NCI-H1436 (cell line): ENCODE measurements at places on chromosomes 7 and 10.

- DNase-seq: no peak
Observed at GRCh38 chr10:121914661-121915060, 13.2 kb downstream of the ATE1 start.

DNA sequence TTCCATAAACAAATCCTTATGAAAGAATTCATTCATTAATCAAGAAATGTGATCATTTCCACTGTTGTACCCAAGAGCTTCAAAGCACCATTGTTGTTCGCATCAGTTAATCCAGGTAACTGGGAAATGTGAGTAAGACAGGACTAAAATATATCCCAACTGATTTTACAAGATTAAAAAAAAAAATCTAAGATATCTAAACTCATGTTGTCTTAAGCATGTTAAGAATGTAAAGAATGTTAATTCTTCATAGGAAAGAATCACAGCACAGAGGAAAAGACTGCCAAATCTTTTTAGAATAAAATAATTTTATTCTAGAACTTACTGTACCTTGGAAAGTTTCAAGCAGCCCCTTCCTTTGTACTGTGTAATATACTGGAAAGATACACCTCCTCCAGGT is 16.4 kb downstream of the FZD1 start:
- DNase-seq: no peak

DNA sequence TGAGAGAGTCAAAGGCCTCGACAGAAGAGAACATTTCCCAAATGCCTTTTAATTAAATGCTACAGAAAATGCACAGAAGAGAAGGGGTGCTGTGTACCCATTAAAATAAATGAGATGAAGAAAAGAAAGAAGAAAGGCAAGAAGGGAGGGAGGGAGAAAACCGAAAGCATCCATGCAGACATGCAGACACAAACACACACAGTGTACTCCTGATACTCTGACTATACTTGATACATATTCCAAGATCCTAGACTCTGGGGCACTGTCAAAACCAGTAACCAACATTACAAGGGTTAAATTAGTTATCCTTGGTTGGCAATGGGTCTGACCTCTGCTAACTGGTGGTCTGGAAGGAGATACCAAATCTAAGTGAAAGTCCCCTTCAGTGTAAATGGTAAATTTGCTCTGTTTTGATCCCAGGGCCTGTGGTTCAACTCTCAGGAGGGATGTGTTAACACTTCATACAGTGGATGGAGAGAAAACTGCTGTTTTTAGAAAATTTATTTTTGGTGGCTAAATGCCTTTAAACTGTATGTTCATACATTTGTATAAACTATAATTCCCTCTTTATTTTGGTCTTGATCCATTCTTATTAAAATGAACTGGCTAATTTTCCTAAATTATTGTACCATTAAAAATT is 241.3 kb downstream of the GLI3 start:
- no peak for DNase-seq

DNA sequence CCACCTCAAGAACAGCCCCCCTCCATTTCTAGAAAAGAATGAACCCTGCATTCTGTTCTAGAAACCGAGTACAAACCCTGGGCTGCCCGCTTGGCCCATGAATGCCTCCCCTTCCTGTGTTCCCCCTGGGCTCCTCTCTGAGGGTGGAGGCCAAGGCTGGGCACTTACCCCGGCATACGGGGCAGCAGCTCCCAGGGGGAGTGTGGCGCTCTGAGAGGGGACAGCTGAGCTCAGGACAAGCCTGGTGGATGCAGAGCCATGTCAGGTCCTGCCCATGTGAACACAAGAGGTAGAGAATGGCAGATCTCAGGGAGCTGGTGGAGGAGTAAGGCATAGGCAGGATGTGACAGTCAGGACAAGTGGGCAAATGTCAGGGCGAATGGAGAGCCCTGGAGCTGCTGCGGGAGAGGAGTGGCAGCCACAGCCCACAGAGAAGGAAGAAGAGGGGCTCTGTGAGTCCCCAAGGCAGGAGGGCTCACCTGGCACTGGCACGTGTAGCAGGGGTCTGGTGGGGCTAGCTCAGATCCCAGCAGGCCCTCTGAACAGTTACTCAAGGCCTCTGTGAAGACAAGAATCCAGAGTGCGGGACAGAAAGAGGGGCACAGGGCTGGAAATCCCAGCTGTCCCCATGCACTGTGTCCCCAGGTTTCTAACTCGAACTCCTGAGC is 18.9 kb downstream of the ATP6V1F start:
- DNase-seq: no peak
